ENCODE measurements at places on chromosomes 5 and 9. TPM values are rescaled to one million over a fixed set of nuclear protein-coding genes. Genes with fewer than 3 reads are reported as not detected.

GRCh38 chr9:78196258-78196657, 39.6 kb upstream of the CEP78 start:
- no peak for DNase-seq

Gene MRRF
- total RNA-seq = 40.7 TPM

DNA sequence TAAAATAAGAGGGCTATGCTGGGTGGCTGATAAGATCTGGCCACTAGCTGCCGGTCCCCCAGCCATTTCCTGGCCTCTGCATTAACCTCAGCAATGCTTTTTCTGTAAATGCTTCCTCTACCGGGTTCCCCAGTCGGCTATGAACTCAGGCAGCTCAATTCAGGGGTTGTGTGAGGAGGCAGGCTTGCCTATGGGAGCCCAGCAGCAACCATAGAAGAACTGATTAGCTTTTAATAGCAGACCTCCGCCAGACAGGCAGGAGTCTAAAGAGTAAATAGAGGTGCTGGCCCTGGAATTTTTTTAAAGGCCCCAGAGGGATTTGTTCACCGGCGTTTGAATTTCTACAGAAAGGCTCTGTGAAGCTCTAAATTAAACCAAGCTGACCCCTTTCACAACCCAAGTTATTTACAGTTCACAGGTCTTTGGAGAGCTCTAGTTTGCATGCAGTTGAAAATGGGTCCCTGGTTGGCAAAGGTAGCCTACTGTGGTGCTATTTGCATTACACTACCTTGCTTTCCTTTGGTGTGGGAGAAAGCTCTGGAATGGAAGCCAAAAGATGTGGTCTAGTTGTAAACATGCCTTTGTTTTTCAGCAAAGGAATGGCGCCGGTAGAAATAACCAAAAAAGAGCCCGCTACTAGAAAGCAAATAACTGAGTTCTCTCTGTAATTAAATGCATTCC, 289.7 kb upstream of the SEMA6A start:
- DNase-seq = peak; percentile 7

DNA sequence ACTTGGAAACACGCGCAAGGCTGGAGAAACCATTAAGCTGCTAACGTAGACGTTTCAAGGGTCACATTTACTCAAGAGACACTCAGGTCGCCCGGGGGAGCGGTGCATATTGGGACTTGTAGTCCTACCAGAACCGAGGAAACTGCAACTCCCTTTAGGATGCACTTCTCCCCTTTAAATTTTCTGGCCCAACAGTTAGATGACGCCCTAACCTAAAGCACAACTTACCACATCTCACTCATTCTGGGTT, 384 bp upstream of the DMXL1 start:
- peak; percentile 90 for DNase-seq

DNA sequence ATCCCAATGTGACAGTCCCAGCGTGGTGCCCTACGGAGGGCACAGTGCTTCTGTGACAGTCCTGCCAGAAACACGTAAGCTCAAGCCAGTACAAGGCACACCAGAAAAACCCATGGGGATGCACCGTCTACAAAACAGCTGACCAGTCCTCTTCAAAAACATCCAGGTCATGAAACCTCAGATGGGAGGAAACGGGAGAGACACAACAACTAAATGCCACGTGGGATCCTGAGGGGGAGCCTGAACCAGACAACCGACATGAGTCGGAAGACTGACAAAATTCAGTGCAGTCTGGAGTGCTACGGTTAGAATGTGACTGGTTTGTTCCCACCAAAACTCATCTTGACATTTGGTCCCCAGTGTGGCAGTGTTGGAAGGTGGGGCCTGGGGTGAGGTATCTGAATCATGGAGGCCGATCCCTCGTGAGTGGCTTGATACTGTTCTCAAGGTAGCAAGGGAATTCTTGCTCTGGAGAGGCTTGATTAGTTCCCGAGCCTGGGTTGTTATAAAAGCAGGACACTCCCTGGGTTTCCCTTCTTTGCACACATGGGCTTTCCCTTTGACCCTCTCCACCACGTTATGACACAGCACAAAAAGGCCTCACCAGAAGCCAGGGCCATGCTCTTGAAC, 55.4 kb downstream of the ADAMTS2 start:
- no peak for DNase-seq

Gene GADD45G
- total RNA-seq = 12.6 TPM

GRCh38 chr5:165497707-165498106, 1992.3 kb downstream of the MAT2B start:
- no peak for DNase-seq

DNA sequence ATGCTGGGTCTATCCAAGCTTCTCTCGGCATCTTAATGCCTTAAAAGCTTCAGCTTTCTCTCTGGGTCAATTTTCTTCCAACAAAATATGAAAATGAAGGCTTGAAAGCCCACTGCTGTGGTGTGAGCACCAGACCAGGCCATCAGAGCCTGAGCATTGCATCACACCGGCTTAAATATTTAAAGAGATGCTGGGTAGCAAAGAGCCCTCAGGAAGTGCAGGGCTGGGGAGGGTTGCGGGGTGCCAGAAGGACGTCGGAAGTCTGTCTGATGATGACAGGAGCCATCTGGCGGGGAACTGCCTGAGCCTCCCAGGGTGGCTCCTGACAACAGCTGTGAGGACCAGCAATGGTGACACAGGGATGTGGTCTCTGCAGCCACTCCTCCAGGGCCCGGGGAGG, 185.5 kb downstream of the OLFM1 start:
- DNase-seq = no peak

- DNase-seq = no peak
Measured at GRCh38 chr9:70802206-70802605, 319.2 kb downstream of the TRPM3 start.

Gene FGFR4
- total RNA-seq = 0.51 TPM

DNA sequence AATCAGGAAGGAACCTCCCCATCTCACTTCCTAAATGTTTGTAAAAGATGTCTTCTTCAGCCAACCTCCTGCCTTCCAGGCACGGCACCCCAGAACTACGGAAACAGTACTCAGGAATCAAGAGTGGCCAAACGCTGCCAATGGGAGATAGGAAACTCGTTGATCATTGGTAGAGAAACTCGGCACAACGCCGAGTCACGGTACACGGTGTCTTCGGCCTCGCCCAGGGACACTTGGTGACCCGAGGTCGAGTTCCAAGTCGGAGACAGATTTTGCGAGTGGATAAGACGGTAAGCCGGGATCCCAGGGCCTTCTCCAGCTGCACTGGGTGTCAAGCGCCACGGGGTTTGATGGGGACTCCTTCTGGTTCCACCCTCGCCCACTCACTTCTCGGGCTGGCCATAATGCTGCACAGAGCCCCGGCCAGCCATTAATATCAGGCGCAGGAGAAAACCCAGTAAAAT, 343 bp downstream of the KIAA0825 start:
- peak; percentile 44 for DNase-seq

DNA sequence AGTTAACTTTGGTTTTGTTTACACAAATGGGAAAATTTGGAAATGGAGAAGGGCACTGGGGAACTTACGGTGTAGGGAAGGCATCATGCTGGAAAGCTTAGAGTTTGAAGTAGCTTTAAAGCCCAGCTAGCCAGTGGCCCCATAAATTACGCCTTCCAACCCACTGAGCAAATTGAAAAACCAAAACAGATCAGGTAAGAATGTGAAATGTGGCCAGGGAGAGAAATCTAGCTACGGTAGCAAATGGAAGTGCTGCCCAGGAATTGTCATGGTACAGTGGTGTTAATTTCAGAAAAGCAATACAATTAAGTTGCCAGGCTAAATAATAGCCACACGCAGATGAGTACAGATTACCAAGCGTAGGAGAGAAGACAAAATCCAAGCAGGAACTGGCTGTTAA, 654.8 kb downstream of the PRELID2 start:
- DNase-seq = no peak

Gene ZNF169
- total RNA-seq = 0.99 TPM

Data from heart left ventricle (tissue), 16 donors.